ENCODE measurements at places on chromosomes 2 and 18.

DNA sequence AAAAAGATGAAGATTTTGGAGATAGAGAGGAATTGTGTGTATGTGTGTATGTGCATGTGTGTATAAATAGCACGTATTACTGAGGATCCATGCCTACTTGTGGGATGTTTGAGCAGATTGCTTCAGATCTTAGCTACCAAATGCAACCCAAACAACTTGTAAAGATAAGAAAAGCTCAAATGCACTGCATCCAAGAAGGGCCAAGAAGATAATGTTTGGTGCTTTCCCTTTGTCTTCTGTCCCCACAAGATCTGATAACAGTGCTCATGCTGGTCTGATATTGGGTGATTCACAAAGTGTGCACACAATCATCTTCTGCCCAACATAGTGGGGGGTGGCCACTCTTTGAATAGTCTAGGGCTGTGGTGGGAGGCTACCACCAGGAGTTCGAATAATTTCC, 284.8 kb upstream of the CYRIA start:
- no peak for DNase-seq

DNA sequence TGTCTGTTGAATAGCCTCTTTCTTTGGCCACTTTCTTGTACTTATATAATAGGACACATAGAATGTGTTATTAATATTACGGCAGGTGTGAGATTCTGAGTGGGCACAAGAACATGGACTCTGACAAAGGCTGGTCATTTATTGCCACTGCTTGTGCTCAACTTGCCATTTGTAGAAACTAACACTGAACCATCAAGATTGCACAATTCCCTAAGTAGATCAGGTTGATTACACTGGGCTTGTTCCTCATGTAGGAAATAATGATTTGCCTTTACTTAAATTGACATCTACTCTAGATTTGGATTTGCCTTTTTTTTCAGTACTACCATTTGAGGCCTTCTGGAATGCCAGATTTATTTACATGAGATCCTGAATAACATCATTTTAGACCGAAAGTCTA, 342.7 kb upstream of the CWC22 start:
- DNase-seq: no peak

GRCh38 chr2:57809230-57809629, 237.4 kb upstream of the VRK2 start:
- DNase-seq: no peak

- DNase-seq: no peak
Observed at GRCh38 chr18:55243857-55244256, 284.6 kb upstream of the CCDC68 start.

GRCh38 chr2:7655629-7656028, 738.4 kb downstream of the RNF144A start:
- no peak for DNase-seq

DNA sequence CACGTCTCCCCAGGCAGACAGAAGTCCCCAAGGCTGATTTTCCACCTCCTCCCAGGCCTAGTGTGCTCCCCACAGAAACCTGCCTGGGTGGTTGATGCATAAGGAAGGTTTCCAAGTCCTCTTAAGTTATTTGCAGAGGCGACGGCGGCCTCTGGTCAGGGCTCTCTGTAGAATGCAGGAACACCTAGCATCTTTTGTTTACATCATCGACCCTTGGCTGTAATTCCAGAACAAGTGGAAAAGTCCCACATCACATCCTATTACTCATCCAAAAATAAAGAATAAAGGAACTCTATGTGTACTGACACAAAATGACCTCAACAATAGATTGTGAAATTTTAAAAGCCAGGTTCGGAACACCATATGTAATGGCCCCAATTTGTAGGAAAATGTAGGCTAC, 211.1 kb downstream of the ALPK2 start:
- no peak for DNase-seq

DNA sequence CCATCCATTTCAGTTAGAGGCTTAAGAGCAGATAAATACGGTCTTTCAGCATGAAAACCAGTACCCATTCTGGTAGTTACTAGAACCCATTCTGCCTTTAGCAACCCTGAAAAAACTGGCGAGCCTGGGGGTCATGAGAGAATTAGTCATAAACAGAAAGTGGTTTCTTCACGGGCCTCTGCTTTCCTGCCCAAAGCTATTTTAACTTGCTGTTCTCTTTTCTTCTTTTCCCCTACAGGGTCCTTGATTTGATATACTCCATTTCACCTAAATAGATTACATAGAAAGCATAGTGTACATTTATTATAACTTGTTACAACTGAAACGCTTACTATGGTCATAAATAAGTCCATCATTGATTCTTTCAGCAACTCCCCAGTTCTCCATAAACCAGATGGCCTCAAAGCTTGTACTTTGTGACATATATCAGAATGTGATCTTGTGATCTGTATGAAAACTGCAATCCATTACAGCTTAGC, 48.3 kb downstream of the WDFY1 start:
- peak; percentile 8 for DNase-seq

- DNase-seq: no peak
Observed at GRCh38 chr2:9228781-9229469, 22.3 kb downstream of the ASAP2 start.

GRCh38 chr18:27114842-27115241, 70.3 kb downstream of the CHST9 start:
- no peak for DNase-seq

GRCh38 chr2:196253116-196253480, 81.7 kb upstream of the STK17B start:
- no peak for DNase-seq
